Kidney epithelial cell (primary cell): ENCODE measurements at places on chromosomes 1 and 21. TPM values are rescaled to one million over a fixed set of nuclear protein-coding genes. Genes with fewer than 3 reads are reported as not detected.
A peak's percentile ranks its signal among the peaks of the same experiment; 100 is the strongest.

Gene PRAMEF12
- total RNA-seq, result 0.21 TPM in 1 of 2 replicates, not detected in the other

Gene SEC16B
- 0.96 and 1.2 TPM in 2 replicates for total RNA-seq

Gene AMY1B
- total RNA-seq, result not detected in 2 replicates

Gene GJC2
- total RNA-seq, result 0.21 and 0.38 TPM in 2 replicates

Gene TMEM54
- 99.0 and 162 TPM in 2 replicates for total RNA-seq

Gene INAVA
- 185 and 292 TPM in 2 replicates for total RNA-seq

Gene MPZ
- total RNA-seq, result 0.14 and 0.54 TPM in 2 replicates

Gene VHLL
- total RNA-seq, result not detected in 2 replicates

GRCh38 chr1:221100611-221101010 lies 221.4 kb downstream of the HLX start:
- peak; percentile 66 for DNase-seq

DNA sequence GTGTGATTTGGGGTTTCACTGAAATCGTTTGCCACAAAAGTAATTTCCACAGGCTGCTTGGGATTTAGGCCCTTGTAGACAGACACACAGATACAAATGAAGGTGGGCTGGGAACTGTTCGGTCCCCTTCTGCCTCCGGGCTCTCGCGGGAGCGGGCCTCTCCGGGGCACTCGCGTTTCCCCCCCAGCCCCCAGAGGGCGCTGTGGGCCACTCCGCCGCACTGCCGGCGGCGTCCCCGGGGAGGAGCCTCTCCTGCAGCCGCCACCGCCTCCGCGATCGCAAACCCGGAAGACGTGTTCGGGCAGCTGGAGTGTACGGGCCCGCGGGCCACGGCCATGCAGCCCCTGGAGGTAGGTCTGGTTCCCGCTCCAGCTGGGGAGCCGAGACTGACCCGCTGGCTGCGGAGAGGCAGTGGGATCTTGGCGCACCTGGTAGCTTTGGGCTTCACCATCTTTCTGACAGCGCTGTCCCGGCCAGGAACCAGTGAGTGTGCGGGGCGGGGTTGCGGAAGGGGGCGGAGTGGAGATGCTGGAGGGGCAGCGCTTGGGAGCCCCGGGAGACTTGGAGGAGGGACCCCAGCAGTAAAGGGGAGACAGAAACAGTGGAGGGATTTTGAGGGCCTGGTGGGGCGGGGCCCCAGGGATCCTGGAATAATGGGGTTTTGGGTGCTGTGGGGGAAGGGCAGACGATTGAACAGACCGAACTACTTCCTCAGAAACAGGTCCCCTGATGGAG lies at the start of gene CYB561D1:
Gene CYB561D1 (plus strand): TSS at position 290 of the 735 bp plus-strand sequence. CDS start 46 bp downstream, at position 336.
- DNase-seq, result no peak

DNA sequence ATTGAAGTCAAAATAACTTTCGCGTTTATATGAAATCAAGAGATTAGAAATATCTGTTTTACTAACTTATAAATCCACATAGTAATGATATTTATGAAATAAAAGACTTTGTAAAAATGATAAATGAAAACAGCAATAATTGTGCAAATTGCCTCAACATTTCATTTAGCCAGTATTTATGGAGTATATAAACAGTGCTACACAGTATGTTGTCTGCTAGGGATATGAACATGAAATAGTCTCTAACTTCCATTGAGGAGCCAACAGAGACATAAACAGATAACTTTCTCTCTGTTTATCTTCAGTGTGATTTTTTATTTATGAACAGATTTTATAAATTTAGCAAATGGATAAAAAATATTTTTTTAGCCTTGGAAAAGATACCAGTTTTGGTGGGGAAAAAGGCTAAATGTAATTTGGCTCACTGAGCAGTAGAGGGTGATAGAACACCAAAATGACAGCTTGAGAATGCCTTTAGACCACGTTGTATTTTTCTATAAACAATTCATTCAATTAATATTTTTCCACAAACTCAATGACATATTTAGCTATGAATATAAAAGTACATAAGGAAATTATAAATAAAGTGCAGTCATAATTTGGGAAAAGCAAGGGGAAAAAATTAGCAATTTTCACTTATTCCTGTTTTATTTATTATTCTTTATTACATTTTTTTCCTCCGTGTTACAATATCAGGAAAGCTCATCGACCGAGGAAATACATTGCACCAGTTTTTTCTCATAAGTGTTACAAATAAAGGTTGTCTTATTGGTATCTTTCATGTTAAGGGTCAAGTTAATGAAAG lies 47.5 kb upstream of the EEIG2 start:
- no peak for DNase-seq

GRCh38 chr1:35845766-35846165 lies 37.2 kb upstream of the AGO1 start:
- no peak for DNase-seq

GRCh38 chr1:111992476-111992875 lies 3.0 kb upstream of the KCND3 start:
- no peak for DNase-seq

DNA sequence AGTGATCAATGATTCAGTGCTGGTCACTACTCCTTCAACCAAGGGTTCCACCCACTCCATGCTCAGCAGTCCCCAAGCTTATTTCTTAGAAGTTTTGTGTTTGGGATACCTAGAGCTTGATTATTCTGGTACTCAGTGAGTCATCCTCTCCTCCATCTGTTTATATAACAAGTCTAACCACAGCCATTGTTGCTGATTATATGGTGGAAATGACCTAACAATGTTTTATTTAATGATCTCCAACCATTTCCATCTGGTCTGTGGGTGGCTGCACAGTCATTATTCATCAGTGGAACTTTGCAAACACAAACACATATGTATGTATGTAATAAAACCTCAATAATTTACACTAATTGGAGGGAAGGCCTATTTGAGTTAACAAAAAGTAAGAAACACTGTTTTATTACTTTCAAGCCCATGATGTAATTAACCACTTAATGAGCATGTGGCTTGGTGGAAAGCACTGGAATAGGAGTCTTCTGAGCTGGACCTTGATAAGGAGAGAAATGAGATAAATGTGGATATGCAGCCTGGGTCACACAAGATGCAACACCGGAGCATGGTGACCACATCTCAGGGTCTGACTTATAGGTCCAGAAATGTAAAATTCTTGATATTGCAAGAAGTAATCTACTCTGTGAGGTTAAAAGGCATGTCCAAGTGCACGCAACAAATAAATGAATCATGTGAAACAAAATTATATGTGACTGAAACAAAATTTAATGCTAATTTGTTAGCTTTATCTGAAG lies 99.0 kb upstream of the WLS start:
- peak; percentile 91 for DNase-seq

GRCh38 chr1:101613546-101613945 lies 376.7 kb downstream of the S1PR1 start:
- DNase-seq, result no peak

DNA sequence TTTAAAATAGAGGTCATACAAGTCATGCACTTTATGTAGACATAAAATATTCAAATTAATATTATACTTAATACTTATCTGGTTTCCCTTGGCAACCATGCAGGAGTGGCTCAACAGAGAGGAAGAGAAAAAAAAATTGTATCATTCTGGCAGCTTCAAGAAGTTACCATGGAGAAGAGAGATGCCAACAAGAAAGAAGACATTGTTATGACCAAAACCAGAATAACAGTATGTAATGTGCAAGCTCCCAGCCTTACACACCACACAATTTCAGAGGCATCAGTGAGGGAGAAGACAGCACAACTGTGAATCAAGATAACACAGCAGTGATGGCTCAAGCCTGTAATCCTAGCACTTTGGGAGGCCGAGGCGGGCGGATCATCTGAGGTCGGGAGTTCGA lies 49.1 kb upstream of the RCOR3 start:
- DNase-seq, result no peak

- DNase-seq, result no peak
Observed at GRCh38 chr1:62312698-62313097, 6.5 kb downstream of the KANK4 start.

GRCh38 chr1:114218361-114219171 lies 64.9 kb upstream of the SYT6 start:
- no peak for DNase-seq

DNA sequence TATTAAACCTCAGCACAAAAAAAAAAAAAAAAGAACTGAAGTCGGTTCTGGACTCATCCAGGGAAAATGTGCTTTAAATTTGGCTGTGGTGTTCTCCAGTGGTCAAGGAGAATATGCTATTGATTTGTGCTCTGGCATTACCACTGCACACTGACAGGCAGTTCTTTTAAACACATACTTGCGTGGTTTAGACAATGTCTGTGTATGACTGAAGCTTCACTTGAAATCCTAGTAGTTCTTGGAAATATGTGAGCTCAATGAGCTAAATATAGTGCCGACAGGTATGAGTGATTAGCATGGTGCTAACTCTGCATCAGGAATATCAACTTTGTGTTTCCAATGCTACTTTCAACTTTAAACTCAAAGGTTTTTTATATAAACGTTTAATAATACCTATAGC lies 415.6 kb downstream of the SMYD3 start:
- DNase-seq, result no peak

DNA sequence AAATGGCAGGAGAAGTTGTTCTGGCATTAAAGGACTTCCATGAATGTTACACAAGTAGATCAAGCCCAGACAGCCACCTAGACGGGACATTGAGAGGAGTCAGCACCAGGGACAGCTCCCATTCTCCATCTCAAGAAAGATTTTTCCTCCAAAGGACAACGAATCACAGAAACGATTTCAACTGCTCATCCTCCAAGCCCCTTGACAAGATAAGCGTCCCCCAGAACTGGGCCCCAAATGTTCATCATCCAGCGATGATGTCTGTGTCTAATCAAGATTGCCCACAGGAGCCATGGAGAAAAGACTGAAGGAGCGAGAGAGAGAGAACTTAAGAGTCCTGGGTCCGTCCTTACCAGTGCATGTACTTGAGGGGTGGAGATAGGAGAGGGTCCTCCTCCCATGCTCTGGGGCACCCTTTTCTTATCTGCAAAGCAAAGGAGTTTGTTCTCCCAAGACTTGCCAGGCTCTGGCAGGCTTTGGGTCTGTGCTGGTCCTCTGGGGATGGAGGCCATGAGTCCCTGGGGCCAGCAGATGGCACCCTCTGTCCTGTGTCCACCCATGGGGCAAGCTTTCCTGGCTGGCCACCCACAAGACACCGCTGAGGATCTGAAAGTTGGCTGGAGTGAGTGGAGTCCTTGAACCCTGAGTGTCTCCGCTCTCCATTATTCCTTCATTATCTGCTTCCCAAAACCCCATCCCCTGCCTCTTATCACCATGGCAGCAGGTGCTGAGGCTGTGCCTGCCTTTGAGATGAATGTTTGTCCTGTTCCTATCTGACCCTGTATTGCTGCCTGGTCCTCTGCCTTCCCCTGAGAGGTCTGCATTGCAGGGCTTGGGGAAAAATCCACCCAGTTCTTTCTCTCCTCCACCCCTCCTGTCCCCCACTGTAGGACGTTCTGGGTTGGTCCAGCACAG lies 164.6 kb downstream of the ACTL8 start:
- peak; percentile 5 for DNase-seq

DNA sequence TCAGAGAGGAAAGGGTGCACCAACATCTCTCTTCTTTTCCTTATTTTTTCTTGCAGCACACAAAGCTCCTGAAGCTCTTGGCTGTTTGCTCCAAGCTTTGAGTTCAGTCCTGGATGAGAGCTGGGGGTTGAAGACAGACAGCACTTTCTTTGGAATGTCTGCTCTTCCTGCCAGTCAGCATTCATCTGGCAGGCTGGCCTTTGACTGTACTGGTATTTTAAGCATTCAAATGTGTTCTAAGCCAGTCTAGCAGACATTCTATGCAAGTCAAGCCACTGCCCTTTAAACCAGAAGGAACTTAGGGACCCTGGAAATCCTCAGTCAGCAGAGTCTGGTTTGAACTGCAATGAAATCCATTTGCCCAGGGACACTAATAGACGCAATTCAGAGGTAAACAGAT lies 45.0 kb downstream of the XCL1 start:
- no peak for DNase-seq

DNA sequence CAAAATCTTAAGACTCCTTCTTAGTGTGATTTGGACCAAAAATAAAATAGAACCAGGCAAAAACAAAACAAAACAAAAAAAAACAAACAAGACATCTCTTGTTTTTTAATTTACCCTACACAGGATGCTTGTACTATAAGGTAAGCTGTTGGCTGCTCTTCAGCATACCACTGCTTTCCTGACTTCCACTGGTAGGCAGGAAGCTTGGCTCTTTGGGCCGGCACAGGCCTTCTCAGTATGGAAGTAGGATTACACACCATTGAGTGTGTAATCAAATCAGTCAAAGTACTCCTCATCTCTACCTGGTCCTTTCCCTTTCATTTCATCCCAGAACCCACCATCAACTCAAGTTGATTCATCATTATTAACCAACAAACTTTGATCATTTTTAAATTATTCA lies 61.9 kb upstream of the RGS1 start:
- no peak for DNase-seq

DNA sequence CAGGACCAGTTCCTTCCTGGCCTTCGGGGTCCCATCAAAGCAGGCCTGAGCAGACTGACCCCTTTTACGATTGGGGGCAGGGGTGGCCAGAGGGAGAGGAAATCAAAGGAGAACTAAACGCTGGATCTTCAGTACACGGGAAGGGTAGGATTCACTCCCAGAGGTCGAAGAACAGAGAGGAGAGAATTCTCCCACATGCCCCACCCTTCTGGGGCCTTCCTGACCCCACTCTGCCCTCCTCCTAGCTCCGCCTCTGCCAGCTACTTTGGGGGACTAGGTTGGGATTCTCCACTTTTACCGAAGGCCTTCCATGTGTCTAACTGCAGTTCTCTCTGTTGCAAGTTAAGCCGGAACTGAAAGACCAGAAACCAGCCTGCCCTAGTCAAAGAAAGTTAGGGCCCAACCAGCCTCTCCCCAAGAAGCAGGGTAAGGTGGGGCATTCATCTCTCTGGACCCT lies 654 bp upstream of the ARHGEF2 start:
- no peak for DNase-seq

DNA sequence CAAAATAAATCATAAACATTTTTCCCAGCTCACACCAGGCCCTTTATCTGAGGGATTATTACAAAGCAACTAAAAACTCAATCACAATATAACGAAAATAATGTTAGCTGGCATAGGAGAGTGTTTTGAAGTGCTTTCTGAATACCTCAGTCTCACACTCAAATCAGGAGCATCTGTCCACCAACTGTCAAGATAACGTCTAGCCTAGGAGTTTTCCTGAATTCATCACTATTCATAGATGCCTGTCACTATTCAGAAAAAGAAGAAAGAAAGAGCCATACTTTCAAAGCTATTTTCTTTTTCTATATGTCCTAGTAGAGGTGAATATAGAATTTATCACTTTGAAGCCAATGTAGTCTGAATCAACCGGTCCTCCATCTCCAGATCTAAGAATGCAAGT lies 127.0 kb downstream of the AKT3 start:
- DNase-seq, result no peak

GRCh38 chr1:15885269-15885668 lies 37.8 kb downstream of the SPEN start:
- DNase-seq, result no peak
